ENCODE measurements at places on chromosomes 6 and 20.
A peak's percentile ranks its signal among the peaks of the same experiment; 100 is the strongest.

DNA sequence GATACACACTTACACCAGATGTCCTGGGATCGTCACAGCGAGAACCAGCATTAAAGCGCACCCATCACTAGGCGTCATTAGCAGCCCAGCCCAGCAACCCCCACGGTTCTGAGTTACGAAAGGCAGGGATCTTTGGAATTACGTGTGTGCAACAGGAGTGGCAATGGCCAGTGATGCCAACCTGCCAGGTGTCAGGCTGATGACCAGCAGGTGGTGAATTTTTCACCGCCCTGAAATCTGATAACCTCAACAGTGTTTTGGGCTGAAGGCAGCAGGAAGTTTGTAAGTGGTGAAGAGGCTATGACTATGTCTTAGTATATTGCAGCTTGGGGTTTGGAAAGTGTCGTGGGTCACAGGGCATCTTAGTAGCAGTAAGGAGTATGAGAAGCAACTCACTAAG is 166.1 kb downstream of the TMEM242 start:
- DNase-seq: no peak

- DNase-seq: peak; percentile 3
These were observed 26.3 kb downstream of the FAM110A start for GRCh38 chr20:859751-860231.

DNA sequence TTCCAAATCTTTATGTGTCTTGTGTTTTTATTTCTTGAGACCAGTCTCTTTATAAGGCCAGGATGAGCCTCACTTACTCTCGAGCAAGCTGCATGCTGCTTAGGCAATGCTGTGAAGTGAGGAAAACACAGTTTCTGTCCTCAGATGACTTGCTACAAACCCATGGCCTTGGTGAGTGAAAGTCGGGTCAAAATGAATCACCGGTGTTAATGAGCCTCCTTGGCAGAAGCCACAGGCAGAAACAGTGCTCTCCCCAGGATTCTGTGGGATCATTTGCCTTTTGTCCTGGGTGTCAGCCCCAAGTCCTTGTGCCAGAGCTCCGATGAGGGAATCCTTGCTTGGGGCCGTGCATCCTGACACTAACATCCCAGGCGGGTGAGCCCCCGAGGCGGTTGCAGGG is 482.5 kb downstream of the QKI start:
- DNase-seq: peak; percentile 52

GRCh38 chr20:17673084-17673483 is 9.0 kb downstream of the RRBP1 start:
- DNase-seq: no peak

- DNase-seq: no peak
These were observed 88.0 kb downstream of the ATP9A start for GRCh38 chr20:51680067-51680749.

DNA sequence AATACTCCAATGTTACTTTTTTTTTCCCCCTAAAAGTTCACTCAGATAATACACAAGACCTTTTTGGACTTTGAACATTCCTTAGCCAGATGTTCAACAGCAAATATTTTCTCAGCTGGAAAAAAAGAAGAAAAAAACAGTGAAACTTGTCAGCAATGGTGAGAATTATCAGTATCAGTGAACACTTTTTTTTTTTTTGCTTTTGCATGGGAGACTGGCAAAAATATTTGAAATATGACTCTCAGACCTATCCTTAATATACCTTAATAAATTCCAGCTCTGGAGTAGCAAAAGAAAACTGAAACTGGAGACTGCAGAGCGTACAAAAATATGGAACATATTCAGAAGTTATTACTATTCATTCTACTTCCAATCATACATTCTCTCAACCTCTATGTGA is 92.3 kb downstream of the RFPL4B start:
- peak; percentile 26 for DNase-seq

- DNase-seq: peak; percentile 41
These were observed 105.5 kb downstream of the HUS1B start for GRCh38 chr6:551405-551804.

GRCh38 chr20:33370291-33370690 is 31.0 kb downstream of the CDK5RAP1 start:
- no peak for DNase-seq

- DNase-seq: no peak
These were observed 73.1 kb upstream of the IPCEF1 start for GRCh38 chr6:154429711-154430110.

DNA sequence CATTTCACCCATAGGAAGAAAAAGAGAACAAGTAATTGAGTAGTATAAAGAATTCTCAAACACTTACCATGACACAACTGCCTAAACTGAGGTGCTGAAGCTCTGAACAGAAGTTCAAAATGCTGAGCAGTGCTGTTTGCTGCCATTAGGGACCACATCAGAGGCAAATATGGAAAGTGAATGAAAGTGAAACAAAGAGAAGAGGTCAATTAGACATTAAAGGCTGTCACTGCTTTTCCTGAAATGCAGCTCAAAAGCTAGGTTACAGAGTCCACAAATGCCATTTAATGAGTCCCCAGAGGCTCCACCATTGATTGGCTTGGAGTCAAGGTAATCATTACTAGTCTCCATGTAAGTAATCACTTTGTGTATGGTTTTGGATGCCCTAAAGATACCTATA is 46.1 kb downstream of the POU3F2 start:
- DNase-seq: no peak

DNA sequence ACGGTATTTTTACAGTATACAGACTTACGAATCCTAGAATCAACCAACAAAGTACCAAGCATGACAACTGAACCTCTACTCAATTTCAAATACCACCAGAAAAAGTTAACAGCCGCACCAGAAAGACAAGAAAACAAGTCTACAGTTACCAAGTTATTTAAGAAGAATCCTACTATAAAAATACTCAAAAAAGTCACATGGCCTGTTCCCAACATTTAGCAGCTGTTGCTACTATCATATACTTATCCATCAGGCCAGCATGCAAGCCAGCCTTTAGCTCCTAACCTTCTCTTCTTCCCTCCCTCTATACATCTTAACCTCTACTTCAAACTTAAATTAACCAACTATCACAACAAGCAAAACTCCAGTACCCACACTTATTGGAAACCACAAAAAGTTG is 1.9 kb downstream of the SYNCRIP start:
- DNase-seq: no peak

- no peak for DNase-seq
These were observed 7.1 kb downstream of the VEGFA start for GRCh38 chr6:43776799-43777776.
